Activated CD4-positive, alpha-beta T cell treated with anti-CD3 and anti-CD28 coated beads for 4 hours (primary cell): ENCODE measurements at places on chromosomes 3 and 15.

- no peak for DNase-seq
These were observed 1.2 kb upstream of the ZBTB20 start for GRCh38 chr3:115148142-115148790.

DNA sequence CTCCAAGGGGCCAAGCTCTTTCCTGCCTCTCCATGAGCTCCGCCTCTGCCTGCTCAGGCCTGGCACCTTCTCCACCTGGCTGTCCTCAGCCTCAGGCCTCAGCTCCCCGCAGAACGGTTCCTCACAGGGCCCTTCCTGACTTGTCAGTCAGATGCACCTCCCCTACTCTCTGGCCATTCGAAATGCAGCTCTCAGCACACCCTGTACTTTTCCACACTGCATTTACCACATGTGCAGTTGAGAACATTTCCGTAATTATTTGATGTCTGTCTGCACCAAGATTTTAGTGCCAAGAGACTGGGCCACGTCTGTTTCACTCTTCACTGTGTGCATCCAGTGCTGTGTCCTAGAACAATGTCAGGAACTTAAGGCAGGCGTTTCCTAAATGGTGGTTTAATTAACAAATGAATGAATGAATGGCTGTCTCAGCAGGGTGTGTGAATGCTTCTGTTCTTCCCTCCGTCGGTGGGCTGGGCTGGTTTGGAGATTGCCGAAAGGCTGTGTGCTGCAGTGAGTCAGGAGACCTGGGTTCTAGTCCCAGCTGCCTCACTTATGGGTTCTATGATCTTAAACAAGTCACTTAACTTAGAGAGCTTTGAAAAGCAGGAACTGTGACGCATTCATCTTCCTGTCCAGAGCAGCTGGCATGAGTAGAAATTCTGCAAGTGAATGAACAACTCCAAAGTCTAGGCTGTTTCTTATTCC lies 5.4 kb downstream of the MUC4 start:
- DNase-seq, result no peak

DNA sequence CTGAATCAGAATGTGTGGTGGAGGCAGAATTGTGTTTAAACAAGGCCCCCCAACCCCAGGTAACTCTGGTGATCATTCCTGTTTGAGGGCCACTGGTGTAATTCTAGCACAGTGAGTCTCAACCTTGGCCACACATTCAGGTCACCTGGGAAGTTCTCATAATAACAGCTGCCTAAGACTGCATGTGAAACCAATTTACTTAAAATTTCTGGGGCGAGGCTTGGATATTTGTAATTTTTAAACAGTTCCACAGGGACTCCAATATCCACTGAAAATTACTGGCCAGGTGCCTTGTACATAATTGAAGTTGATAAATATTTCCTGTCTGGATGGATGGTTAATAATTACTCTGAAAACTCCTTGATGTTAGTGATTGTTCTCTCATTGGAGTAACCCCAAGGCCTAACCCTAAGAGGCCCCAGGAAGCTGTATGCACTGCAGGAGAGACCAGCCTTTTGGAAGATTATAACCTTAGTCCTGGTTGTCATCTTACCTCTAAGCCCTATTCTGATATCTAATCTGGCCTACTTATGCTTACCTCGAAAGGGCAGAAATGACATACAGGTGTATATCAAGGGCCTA lies 25.7 kb upstream of the EPHB1 start:
- DNase-seq, result no peak

GRCh38 chr3:64813326-64813725 lies 125.5 kb upstream of the ADAMTS9 start:
- DNase-seq, result no peak

DNA sequence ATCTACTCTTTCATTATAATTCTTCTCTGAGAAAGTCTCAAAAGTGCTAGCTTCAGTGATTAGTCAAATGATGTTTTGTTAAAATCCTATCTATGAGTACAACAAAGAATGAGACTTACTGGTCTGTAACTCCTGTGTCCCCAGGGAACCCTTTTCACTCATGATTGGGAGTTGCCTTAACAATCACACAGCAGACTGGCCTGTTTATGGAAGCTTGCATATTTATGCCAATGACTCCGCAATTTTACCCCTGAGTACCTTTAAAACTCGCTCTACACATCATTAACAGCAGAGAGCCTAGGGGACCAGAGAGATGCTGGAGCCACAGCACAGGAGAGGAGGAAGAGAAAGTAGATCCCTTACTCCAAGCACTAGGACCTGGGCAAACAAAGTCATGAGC lies 628.1 kb downstream of the IGSF11 start:
- DNase-seq, result no peak

DNA sequence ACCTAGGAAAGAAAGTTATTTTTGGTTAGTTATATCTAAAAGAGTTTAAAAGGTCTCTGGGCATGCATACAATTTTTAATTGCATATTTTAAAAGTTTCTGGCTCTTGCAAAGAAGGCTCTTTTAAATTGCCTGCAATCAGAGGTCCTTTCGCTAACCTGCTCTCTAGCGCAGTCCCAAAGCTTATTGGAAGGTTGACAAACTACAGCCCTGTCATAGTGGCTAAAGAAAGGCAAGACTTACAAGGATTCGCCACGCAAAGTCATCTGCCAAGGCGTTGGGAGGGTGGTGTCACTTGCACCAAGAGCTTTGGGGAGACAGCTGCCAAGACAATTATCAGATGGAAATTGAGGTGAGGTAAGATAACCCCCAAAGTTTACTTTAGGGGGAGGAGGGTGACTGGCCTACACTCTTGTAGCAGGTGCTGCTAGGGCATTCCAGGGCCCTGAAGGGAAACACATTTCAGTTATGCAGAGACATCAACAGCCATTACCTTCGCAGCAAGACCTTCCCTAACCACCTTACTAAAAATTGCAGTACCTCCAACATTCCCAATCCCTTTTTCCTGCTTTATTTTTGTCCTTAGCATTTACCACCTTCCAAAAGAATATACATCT lies 606.2 kb downstream of the MAGI1 start:
- no peak for DNase-seq

DNA sequence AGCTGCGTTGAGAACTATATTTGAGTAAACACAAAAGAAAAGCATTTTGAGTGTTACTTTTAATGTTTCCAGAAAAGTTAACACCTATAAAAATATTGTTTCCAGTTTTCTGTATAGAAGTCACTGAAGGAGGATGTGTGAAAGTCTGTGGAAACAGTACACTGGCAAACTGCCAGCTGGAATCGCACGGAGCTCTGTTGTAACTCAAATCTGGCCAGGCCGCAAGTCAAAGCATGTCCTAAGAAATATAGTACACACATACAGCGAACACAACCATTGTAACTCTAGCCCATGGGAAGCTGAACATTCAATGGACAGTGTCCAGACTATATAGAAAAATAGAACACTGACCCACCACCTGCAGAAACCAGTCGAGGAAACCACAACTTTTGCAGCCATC lies 657.2 kb downstream of the FHIT start:
- DNase-seq, result no peak

GRCh38 chr3:138834596-138835396 lies at the start of gene PIK3CB:
TSS of gene PIK3CB (minus strand) at chr3:138834928. CDS start at chr3:138759343, 75,585 bp downstream.
- DNase-seq, result peak; percentile 86

- DNase-seq, result no peak
These were observed 59.1 kb downstream of the TBC1D2B start for GRCh38 chr15:78018445-78018844.

DNA sequence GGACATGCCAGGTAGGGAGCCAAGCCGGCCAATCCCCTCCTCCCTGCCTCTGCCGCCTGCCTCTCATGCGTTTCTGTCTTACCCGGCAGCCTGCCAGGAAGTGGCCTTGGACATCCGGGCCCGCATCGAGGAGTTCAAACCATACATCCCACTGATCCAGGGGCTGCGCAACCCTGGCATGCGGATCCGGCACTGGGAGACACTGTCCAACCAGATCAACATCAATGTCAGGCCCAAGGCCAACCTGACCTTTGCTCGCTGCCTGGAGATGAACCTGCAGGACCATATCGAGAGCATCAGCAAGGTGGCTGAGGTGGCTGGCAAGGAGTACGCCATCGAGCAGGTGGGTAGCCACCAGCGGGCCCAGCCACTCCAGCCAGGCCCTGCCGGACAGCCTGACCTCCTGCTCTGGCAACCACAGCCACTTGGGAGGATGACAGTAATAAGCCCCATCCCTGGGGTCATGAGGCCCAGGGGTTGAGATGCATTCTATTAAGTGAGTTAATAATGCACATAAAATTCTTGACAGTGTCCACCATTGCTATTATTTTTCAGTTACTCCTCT lies 37.3 kb downstream of the DNAH1 start:
- DNase-seq, result no peak

- DNase-seq, result no peak
These were observed 50.9 kb downstream of the ABHD2 start for GRCh38 chr15:89138999-89139612.

DNA sequence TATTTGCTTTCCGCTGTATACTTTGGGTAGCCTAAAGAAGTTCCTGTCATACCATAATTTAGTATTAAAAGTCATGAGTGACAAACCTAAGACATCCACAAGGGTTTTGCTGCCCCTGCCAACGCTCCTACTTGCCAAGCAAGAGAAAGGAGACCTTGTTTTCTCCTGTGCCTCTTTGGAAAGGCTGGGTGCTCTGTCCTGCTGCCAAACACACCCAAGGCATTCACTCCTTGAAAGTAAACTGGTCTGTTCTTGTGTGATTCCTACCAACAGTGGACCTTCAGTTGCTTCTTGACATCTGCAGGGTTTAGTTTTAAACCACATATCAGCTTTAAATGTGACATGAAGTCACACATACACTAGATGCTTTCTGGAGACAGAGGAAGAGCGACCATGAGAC lies 295.4 kb downstream of the SLC9A9 start:
- DNase-seq, result no peak

GRCh38 chr15:93362821-93363220 lies 273.8 kb upstream of the RGMA start:
- no peak for DNase-seq

GRCh38 chr3:153210146-153210545 lies 48.1 kb downstream of the RAP2B start:
- no peak for DNase-seq

DNA sequence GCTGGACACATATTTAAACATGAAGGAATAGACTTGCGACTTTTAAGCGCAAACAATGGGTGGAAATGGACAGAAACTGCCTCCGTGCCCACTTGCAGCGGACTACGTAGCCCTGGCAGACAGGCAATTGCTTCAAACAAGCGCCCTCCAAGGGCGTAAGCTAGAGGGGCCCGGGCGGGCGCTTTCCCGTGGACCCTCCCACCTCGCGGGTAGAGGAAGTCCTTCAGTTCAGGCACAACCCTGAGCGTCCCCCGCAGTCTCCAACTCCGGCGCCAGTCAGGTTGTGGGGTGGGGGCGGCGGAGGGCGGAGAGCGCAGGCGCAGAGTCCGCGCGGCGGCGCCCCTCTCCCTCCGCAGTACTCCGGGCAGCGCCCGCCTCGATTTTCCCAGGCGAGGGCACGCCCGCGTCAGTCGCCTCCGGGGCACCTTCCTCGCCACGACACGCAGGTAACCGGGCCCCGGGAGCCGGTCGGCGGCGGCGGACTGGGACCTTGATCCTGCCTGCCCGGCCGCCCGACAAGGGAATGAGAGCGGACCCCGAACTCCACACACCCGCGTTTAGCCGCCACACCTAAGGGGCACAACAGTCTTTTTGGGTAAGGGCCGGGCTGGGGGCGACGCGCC lies at the start of gene SLC35G2:
TSS of gene SLC35G2 (plus strand) at position 358 of the 623 bp plus-strand sequence. CDS start 35,335 bp downstream, outside the sequence.
- DNase-seq, result peak; percentile 20

GRCh38 chr3:38108649-38109579 lies 28.0 kb downstream of the ACAA1 start:
- no peak for DNase-seq

DNA sequence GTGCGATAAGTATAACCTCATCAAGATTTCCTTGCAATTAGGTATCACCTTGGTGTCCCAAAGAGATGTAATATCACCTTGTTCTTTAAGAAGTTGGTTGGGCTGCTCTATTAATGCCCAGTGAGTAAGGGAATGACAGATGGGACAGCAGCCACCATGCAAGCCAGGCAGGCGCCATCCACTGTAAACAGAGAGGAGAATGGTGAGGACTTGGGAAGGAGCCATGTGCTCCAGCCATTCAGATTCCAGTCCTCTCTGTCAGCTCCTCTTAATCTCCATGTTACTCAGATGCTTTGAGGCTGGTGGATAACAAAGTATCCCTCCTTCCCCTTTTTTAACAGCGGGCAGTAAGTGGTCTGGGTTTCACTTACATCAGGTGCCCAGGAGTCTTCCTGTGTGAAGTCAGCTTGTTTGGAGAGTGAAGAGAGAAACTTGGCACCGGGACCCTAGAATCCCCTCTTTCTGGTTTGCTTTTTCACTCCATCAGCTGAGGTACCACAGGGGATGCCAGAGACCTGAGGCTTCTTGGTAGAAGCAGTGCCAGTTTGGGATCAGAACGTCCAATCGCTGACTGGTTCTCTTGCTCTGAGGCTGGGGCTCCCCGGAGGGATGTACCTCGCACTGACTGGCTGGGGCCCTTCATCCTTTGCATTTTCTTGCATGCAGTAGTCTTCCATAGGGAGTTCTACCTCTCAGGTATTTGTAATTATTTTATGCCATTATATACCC lies 29.5 kb downstream of the SLCO3A1 start:
- no peak for DNase-seq

DNA sequence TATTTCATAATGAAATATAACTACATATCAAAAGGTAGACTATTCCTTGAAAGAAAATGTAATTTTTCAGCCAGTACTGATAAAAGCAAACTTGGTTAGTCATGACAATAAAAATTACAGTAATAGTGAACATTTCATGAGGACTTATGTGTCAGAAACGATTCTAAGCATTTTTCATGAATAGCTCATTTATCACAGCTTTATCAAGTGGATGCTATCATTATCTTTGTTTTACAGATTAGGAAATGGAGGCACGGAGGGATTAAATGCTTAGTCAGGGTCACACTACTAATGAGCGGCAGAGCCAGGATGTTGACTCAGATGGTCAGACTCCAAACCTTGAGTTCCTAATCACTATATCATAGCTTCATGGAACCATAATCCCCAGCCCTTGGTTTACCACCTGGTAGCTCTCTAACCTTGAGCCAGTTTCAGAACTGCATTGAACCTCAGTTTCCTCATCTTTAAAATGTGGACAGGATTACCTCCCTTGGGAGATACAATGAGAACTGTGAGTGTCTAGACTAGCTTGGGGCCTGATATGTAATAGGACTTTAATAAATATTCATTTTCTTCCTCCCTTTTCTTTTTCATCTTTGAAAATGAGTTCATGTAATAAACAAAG lies 85.4 kb downstream of the TNIK start:
- no peak for DNase-seq

DNA sequence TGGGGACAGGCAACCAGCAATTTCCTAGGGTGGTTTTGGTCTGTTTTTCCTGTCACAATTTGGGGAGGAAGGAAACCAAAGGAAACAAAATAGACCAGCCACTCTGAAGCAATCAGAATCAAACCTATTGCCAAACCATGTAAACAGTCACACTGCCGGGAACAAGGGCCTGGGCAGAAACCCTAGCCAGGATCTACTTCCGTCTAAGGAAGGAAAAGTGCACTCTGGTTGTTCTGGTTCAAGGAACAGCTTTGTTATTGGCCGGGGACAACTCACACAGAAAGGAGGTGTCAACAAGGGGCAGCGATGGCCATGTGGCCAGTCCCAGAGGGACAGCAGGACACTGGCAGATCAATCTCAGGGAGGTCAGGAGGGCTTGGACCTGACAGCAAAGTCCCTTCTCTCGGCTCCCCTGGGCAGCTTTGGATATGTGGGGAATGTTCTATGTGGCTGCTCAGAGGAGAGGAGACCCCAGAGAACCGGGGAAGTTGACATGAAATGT lies 17.5 kb upstream of the RAD18 start:
- no peak for DNase-seq
